ENCODE measurements at places on chromosomes 5 and 9.

DNA sequence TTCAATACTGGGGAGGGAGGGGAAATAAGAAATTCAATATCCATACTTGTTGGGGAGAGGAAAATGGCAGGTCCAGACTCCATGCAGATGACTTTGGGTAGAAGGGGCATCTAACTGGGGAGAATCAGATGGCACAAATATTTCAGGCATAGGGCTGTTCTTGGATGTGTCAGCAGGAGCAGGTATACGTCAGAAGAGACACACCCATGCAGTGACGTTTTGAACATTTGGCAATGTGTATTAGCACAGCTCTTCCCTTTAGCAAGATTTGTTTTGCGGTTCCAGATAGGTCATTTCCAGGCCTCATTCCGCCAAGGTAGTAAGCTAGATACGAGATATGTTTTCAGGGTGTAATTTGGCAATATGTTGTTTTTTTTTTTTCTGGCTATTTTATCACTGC, 187.2 kb upstream of the CDH10 start:
- DNase-seq: no peak

GRCh38 chr5:44774279-44774880, 34.4 kb upstream of the MRPS30 start:
- no peak for DNase-seq

DNA sequence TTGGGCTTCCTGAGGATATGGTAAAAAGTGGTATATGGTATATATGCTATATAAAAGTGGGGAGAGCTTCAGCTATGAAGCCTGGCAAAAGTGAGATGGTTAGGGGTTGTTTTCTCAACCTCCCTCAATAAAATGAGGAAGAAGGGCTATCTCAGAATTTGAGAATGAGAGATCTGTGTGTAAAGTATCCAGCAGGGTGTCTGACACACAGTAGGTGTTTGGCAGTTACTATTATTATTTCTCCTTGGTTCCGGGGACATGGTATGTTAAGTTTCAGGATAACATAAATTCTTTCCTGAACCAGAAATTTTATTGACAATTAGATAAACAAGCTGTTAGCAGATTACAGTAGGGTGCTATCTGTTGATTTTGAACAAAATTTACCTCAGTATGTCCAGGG, 94.1 kb downstream of the DENND1A start:
- no peak for DNase-seq

DNA sequence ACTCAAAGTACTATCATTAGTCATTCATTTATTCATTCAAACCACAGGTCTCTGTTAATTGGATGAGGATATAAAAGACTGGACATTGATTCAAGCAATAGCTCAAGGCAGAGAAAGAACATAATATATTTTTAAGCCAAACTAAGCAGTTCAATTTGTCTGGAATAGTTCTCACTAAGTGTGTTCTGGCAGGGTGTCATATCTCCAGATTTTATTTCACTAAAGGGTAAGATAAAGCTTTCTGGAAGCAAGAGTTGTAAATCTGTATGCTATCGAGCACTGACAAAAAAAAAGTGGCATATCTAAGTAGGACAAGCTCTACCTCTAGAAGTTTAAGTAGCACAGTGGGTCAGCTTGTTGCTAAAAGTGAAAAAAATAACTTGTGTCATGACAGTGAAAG, 375.6 kb downstream of the TUSC1 start:
- no peak for DNase-seq

DNA sequence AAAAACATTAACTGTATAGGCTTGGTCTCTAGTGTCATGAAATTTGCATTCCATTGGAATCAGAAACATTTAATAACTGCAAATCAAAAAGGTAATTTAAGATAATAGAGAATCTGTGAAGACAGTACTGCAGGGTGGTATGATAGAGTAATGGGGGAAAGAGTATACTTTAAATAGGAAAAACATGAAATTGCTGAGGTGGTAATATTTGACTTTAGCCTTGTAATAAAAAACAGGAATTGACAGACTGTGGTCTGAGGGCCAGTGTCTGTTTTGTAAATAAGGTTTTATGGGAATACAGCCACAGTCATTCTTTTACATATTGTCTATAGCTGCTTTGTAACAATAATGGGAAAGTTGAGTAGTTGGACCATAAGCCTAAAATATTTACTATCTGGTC, 162.3 kb downstream of the RANBP17 start:
- DNase-seq: no peak

DNA sequence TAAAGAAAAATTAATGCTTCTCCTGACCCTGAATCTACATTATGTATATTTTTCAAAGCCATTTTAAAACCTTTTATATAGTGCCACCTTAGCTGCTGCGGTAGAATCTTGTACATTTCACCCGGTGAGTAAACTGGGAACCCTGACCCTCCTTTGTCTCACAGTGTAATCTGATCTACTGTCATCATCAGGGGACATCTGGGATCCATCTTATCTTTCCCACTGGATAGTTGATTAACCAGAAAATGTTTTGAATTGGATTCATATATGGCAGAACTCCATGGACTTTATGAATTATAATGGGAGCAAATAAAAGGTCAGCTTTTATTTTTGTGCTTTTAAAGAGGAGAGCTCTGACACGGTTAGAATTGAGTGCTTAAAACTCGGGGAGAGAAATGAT, 95.0 kb downstream of the ADAMTSL1 start:
- DNase-seq: no peak

DNA sequence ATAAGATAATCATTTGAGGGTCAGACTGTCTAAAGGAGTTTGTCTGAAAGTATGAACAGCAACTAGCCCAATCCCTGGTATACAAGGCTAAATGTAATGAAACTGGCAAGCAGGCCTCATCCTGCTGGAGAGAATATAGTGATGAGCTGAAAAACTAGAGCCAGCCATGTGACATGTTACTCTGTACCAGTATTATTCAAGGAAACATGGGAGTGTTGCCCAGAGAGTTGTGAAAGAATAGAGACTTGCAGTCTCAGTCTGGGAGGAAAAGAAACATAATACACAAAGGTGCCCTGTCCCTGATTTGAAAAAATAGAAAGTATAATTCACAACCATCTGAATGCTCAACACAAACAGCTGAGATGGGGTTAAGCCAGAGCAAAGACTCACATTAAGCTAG, 37.9 kb upstream of the HTR1A start:
- no peak for DNase-seq

DNA sequence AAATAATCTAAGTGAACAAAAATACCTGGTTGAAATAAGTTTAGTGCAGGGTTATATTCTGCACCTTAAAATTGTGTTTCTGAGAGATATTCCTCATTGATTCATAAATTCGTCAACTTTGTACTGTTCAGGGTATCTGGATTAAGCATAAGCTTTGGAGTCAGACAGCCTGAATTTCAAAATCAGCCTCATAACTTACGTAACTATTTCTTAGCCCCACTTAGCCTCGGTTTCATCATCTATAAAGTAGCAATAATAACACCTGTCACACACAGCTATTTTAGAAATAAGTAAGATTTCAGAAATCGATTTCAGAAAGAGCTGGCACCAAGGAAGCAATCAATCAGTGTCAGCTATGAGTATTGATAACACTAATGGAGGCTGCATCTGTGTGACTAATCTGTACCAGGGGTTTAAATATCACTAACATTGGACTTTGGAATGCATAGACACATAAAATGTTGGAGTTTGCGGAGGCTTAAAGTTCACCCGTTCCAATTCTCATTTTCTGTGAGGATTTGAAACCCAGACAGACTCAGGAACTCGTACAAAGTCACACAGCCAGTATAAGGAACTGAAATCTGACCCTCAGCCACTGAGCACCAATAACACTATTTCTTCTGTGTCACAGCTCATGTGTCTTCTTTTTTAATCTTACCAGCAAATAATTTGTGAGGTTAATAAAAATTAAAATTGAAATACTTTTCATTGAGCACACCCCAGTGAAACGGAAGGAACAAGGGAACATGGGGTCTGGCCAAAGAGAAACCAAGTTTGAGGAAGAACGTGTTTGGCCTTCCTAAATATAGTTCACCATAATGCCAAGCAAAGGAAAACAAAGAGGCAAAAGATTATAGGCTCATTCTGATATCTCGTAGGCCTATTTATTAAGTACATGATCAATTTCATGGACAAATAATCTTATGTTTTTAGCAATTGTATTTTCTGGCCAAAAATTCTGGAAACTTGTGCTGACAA, 194.4 kb upstream of the PTGER4 start:
- DNase-seq: no peak

GRCh38 chr9:137031904-137032640, at the start of gene FUT7:
Gene FUT7, minus strand, starts transcription at chr9:137032088. Its CDS starts 97 bp downstream, at chr9:137031991.
- DNase-seq: no peak

DNA sequence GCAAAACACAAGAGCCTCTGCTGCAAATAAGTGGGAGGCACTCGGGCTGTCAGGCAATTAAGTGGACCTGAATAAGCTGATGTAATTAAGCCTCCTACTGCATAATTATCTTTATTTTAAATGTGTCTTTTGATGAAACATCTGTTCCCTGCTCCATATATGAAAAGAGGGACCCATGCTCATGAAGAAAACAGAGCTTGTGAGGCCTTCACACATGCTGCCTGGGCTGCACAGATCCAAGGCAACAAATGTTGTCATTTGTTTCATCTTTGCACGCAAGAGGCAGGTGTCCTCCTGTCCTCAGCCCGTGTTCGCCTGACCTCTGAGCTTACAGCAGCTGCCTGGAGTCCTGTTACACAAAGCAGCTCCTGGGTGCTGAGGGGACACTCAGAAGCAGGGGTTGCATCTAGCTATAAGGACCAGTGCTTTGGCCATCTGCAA, 381.1 kb downstream of the ZNF608 start:
- DNase-seq: no peak

DNA sequence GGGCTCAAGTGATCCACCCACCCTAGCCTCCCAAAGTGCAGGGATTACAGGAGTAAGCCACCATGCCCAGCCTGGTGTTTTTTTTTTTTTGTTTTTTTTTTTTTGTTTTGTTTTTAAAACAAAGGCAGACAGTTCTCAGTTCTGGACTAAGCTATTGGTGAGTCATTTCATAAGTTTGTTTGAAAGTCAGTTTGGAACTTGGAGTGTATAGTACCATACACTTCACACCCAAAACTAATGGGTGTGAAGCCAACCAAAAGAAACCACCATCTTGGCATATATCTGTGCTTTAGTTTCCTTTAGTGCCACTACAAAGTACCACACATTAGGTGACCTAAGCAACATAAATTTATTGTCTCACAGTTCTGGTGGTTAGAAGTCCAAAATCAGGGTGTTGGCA, 13.4 kb downstream of the MAST4 start:
- no peak for DNase-seq

GRCh38 chr9:77917800-77918199, 113.8 kb downstream of the GNAQ start:
- no peak for DNase-seq

DNA sequence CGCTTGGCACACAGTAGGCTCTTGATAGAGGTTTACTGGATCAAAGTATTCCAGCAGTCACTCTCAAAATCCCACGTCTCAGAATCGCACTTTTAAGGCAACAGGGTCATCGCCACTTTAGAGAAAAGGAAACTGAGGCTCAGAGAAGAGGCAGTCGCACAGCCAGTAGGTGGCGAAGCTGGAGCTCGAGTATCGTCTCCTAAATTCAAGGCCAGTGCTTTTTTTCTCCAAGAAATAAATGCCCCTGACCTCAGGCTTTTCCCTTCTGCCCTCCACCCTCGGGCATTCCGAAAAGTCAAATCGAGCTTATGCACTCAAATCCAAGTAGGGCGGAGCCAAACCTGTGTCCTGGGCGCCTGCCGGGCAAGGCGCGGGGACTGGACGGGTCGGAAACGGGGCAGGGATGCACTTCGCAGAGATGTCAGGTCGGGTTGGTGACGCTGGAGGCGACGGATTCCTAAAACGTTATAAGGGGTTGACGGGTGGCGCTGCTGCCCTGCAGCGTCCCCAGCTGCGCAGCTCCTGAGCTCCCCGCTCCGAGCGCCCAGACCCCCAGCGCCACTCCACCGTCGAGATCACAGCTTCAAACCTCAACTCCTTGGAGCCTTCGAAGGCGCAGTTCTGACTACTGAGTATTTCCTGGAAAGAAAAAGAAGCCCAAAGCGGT, 4.7 kb upstream of the FOXB2 start:
- DNase-seq: no peak

DNA sequence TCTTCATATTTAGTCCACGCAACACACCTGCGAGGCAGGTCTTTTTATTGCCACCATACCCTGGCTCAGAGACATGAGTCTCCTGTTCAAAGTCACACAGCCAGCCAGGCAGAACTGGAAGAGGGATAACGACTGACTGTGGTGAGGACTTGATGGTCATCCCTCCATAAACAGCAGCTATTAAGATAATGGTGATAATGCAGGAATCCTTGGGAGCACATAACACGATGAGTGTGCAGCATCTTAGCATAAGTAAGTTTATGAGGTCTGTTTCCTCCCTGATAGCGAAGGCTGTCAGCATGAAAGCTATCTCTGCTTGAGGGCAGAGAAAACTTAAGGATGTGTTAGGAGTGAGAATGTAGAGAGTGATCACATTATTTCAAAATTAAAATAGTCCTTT, 30.9 kb downstream of the KCTD16 start:
- no peak for DNase-seq

Measured in activated CD4-positive, alpha-beta T cell treated with anti-CD3 and anti-CD28 coated beads, Interleukin-2, amount 50 U/mL, for 24 hours (primary cell).